ENCODE measurements at places on chromosomes 1 and 21.

DNA sequence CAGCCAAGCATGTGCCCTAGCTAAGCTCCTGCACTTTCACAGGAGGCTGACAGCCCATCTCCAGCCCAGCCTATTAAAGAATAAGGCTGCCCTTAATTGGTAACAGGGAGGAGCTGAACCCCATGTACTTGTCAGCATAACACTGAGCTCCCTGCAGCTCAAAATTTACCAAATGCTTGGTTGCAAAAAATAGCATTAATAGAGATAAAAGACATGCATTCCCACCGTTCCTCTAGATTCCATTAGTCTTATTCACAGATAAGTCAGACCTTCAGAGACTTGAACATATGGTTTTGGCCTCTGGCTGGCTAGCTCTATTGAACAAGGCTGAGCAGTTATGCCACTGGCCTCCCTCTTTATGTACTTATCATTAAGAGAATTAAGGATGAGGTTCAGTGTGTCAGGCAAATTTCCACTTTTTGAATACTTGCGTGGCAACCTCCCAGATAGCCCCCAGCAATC lies 29.2 kb downstream of the OLFML3 start:
- DNase-seq = no peak

DNA sequence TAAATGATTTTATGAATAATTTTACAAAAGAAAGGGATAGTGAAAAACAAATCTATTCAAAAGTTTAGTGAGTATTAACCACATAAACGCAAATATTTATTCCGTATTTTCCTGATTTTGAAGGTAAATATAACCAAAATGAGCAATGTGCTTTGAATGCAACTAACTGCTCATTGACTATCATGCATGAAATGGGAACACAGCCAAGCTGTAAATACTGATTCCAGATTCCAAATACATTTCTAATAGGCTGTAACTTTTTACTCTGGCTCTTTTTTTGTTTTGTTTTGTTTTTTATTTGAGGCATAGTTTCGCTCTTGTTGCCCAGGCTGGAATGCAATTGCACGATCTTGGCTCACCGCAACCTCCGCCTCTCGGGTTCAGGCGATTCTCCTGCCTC lies 41.8 kb downstream of the SELENOF start:
- no peak for DNase-seq

GRCh38 chr1:2982615-2983318 lies 38.5 kb upstream of the ACTRT2 start:
- no peak for DNase-seq

DNA sequence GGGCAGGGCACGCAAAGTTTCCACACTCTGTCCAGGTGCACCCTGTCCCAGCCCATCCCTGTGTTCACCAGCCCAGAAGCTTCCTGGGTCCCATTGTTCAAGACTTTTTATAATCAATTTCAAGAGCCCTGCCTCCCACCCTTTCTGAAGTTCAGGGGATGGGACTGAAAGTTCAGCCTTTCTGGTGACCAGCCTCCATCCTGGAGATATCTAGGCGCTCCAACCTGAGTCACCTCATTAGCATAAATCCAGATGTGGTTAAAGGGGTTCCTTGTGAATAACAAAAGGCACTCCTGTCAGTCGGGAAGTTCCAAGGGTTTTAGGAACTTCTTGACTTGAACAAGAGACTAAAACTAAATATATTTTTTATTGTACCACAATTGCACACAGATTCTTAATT lies 48.4 kb upstream of the RAP1A start:
- no peak for DNase-seq

GRCh38 chr1:24297852-24298232 lies 21.3 kb upstream of the GRHL3 start:
- no peak for DNase-seq

GRCh38 chr1:189158155-189158554 lies 1319.5 kb downstream of the BRINP3 start:
- DNase-seq = no peak

DNA sequence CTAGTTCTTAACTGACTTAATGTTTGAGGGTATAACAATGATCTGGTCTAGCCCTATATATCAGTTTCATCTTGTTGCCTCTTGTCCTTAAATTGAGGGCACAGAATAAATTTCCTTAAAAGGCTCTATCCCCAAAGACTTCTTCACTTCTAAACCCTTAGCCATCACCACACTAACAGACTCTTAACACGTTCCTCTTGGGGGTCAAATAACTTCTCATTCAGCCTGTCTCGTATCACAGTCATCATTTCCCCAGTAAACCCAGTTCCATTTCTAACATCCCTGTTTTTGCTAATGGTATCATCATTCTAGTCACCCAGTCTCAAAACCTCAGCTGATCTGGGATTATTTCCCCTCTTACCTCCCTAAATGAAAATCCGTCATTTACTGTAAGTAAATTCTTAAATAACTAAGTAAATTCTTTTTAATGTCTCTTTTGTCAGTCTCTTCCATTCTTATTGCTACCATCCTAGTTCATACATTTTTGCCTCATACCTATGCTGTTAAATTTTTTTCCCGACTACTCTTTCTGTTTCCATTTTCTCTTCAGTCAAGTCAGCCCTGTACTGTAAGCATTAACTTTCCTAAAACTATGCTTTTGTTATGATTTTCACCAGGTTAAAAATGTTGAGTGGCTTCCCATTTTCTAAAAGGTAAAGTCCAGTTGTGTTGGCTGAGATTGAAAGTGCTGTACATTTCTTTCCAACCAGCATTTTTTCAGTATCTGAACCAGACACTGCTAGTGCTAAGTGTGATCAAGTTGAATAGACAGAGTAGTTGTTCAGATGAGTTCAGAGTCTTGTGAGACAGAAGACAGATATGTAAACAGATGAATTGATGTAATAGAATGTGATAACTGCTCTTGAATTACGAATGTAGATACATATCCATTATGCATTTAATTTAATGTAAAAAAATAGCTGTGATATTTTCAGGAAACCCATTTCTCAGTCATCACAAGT lies 6.9 kb downstream of the CTTNBP2NL start:
- DNase-seq = no peak

- no peak for DNase-seq
These were observed 852 bp upstream of the RAVER2 start for GRCh38 chr1:64743954-64744491.

- DNase-seq = no peak
These were observed 132.5 kb downstream of the BACH1 start for GRCh38 chr21:29431178-29431577.

GRCh38 chr1:77514921-77515776 lies 167.3 kb downstream of the ZZZ3 start:
- DNase-seq = no peak

GRCh38 chr1:151583796-151584195 lies 28.1 kb upstream of the SNX27 start:
- DNase-seq = no peak

Measured in activated CD8-positive, alpha-beta memory T cell treated with anti-CD3 and anti-CD28 coated beads for 1 hour (primary cell).